ENCODE measurements at places on chromosomes 13 and 19. TPM values are rescaled to one million over a fixed set of nuclear protein-coding genes. Genes with fewer than 3 reads are reported as not detected.

Gene SLC27A1
- 5.9 TPM for total RNA-seq

Gene AMER2
- total RNA-seq = not detected

Gene FGF22
- not detected for total RNA-seq

Gene TSEN34
- total RNA-seq = 38.4 TPM

Gene MYBPC2
- total RNA-seq = not detected

Gene CYP2F1
- total RNA-seq = not detected

Gene ZNF729
- total RNA-seq = not detected

Gene SLC25A41
- not detected for total RNA-seq

Gene SLITRK5
- 5.5 TPM for total RNA-seq

- no peak for DNase-seq
Measured at GRCh38 chr19:47719047-47719859, 6.0 kb downstream of the EHD2 start.

GRCh38 chr19:28727480-28728159 is 485.3 kb downstream of the UQCRFS1 start:
- DNase-seq = no peak

DNA sequence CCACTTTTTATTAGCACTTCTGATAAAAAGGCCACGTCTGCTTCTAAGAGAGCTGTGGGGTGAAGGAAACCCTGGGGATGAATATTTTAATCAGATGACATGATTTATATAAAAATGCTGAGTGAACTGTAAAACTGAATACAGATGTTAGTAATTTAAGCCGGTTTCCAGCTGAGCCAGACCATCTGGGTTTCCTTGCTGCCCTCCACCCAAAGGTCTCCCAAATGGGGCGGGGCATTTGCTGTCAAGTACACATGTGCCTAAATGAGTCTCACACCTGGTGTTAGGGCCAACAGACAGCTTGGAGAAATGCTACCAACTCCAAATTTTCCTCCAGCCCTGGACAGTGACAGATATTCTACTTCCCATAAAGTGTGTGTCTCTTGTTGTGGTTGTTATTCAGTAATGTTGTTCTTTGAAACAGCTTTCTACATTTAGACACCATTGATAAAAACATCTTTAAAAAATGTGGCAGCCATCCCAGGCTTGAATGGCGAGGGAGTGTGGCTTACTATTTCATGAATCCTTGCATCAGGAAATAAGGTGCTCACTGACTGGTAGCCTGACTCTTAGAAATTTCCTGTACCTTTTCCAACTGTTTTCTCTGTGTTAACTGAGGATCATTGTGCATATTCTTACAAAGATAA is 350.4 kb downstream of the MTUS2 start:
- DNase-seq = no peak

GRCh38 chr19:18379803-18380747 is 5.9 kb upstream of the GDF15 start:
- no peak for DNase-seq

DNA sequence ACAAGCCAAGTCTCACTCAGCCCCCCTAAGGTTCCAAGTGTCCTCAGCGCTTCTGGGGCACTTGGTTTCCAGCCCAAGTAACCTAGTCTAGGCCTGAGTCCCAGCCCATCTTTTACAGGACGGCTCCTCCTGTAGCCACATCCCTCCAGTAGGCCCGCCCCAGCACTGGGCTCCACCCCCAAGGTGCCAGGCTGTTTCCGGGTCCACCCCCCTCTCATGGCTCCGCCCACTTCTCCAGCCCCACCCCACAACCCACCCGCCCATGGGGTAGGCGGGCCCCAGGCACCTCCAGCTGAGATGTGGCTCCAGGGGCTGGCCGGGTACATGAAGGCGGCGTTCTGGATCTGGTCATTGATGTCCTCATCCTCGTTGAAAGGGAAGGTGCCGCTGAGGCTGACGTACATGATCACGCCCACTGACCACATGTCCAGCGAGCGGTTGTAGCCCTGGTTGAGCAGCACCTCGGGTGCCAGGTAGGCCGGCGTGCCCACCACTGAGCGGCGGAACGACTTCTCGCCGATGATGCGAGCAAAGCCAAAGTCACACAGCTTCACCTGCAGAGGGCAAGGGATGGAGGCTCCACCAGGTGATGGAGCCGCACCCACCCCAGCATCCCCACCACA is 17.2 kb upstream of the DACT3 start:
- no peak for DNase-seq

DNA sequence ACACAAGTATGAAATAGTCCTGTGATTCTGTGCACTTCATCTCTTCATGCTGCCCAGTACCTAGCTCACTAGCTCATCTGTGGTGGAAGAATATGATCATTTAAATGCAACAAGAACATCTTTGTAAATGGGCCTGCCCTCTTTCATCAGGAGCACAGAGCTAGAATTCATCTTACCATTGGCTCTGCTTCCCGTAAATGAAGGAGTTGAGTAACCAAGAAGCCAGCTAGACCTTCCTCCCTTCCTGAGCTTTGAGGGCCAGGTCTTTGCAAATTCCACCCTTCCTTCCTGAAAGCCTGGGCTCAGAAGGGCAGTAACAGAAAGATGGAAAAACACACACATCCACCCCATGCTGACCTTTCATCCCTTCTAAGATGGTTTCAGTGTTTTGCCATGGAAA is 82.0 kb downstream of the FRY start:
- no peak for DNase-seq

DNA sequence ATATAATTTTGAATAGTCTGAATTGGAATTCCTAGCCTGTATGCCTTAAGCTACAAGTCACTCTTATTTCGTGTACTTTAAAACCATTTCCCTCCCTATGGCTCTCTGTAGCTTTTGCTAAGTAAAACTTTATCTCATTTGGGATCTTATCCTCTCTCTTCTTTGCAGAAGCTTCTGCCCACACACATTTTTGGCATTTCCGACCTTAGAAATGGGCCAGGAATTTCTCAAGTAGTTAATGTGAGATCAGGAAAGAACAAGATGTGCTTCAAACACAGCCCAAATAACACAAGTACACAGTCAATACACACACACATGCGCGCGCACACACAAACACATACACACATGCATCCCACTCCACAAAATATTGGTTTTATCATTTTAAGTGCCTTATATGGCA is 931.0 kb upstream of the MIR17HG start:
- no peak for DNase-seq

DNA sequence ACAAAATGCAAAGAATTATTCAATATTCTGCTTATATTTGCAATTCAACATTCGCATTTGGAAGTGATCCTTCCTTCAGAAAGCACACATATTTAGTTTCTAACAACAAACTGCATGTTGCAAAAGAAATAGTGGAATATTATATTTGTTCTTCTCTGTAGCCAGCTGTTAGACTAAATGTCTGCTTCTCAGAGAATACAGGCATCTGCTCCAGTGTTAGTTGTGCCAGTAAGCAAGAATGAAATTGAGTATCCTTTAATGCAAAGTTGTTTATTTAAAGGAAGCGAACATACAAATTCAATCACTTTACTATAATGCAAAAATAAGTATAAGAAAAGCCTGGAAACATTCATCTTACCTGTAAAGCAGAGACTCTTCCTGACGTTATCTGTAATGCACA is 663 bp downstream of the SLITRK6 start:
- DNase-seq = no peak

DNA sequence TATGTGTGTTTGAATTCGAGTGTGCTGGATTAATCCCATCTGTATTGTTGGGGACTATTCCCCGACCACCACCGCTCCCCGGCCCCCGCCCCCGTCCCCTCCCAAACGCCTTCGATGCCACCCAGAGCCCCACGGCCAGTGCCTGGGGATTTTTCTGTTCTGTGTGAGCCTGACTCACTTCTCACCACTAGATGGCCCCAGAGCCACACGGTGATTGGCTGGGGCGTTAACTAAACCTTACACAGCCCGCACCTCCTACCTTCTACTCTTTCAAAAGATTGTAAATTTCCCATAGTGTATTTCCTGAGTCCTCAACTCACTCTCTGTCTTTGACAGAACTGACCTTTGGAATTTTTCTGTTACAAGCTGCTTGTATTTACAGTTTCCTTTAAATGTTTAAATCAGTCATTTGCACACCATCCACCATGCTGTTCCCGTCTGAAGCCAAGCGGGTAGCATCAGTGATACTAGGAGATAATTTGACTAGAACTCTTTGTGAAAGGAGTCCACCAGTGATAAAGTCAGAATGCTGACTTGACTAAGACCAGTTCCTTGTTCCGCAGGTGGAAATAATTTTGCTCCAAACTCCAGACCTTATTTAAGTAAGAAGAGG is 61.4 kb downstream of the RFX2 start:
- DNase-seq = peak; percentile 73

DNA sequence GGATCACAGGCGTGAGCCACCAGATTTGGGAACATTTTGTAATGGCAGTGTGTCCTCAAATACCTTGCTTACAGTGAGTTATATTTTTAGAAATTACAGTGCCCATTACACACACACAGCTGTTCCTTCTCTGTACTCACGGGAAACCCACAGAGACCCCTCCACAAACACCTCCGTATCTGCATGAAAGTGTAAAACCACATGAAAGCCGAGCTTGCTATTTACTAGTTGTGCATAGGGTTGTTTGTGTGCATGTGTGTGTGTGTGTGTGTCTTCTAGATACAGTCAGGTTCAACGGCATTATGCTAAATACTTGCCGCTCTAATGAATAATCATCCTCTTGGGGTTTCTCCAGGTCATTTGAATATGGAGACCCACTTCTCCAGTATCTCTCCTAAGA is 22.3 kb upstream of the LILRA2 start:
- DNase-seq = no peak

GRCh38 chr19:55487924-55488687 is at the start of gene SSC5D:
Gene SSC5D, plus strand, starts transcription at chr19:55488436. Its CDS starts 154 bp downstream, at chr19:55488590.
- DNase-seq = no peak

DNA sequence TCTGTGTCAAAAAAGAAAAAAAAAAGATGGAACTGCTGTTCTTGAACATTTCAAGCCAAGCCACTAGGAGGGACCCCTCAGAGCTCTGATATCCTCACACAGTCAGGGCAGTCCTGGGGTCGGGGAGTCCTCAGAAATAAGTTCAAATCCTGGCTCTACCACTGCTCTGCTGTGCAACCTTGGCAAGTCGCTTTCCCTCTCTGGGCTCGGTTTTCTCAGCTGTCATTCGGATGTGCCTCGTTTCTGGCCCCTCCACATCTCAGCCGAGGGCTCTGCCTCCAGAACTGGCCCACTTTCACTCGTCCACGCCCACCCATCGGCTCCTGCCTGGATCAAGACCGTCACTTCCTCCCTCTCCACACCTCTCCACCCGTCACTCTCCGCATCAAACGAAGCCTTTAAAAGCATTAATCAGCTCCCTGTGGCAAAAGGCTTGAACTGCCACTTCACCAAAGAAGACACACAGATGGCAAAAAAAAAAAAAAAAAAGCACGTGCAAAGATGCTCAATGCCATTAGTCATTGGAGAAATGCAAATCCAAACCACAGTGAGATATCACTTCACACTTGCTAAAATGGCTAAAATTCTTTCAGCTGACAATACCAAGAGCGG is 7.4 kb upstream of the ZNRF4 start:
- DNase-seq = no peak

DNA sequence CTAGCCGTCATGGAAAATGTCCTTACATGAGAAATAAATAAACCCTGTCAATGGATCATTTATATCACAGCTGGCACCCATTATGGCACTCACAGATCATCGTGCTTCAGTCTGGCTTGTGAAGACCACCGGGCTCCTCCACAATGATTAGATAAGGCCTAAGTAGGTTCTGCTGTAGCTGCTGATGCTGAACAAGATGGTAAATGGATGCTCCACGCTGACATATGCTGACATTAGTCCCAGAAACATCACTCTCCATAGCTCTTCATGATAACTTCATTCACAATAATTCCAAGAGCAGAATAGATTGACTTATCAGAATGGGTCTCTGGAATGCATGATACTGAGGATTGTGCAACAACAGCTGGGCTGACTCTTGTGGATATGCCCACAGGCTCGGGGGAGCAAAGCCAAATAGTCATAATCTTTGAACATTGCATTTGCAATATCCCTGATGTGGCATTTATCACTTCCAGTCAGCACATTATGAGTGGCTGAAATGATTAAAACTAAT is 63.8 kb upstream of the RXFP2 start:
- no peak for DNase-seq
